IMR-90 (cell line): ENCODE measurements at places on chromosomes 3 and 15. TPM values are rescaled to one million over a fixed set of nuclear protein-coding genes. Genes with fewer than 3 reads are reported as not detected.

- DNase-seq, result no peak
Observed at GRCh38 chr3:27720899-27721716, 1.0 kb downstream of the EOMES start.

GRCh38 chr15:79179108-79179561 is 88.6 kb upstream of the RASGRF1 start:
- peak; percentile 55 for DNase-seq

DNA sequence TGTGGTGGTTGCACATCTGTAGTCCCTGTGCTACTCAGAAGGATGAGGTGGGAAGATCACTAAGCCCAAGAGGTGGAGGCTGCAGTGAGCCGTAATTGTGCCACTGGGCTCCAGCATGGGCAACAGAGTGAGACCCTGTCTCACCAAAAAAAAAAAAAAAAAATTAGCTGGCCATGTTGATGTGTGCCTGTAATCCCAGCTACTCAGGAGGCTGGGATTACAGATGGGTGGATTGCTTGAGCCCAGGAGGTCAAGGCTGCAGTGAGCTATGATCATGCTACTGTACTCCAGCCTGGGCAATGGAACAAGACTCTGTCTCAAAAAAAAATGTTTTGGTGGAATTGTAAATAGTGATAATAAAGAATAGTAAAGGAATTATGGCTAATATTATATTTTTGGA is 9.9 kb downstream of the ATRIP start:
- DNase-seq, result no peak

The TTLL13 gene
- not detected in 2 replicates for total RNA-seq
